8988T (cell line): ENCODE measurements at places on chromosomes 6 and 20.

GRCh38 chr6:54846243-54846856 lies at the start of gene FAM83B:
Gene FAM83B (plus strand): TSS chr6:54846771. CDS start chr6:54870247, 23,476 bp downstream.
- DNase-seq, result peak; percentile 18

GRCh38 chr20:2135013-2135412 lies 33.4 kb downstream of the STK35 start:
- no peak for DNase-seq

GRCh38 chr6:25558155-25558817 lies 93.7 kb upstream of the SCGN start:
- no peak for DNase-seq

DNA sequence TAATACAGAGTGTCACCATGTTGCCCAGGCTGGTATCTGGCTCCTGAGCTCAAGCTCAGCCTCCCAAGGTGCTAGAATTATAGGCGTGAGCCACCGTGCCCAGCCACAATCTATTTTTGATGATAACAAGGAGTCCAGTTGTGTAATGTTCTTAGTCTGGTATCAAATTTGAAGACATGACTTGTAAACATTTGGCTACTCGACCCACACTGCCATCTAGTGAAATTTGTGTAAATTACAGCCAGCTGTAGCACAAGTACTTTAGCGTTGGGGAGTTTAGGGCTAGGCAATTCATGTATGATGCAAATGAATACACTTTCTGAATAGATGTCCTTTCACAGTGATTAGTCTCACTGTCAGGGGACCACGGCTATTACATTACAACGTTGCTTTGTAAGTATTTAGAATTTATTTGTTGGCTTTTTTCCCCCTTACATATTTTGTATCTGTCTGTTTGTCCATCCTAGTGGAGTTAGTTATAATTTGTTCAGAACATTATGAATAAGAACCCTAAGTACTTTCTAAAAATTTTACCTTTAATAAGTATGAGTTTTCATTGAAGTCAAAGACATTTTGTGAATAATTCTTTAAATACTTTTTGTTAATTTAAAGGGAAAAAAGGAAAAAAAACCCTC lies 139.7 kb downstream of the PRDM13 start:
- no peak for DNase-seq

DNA sequence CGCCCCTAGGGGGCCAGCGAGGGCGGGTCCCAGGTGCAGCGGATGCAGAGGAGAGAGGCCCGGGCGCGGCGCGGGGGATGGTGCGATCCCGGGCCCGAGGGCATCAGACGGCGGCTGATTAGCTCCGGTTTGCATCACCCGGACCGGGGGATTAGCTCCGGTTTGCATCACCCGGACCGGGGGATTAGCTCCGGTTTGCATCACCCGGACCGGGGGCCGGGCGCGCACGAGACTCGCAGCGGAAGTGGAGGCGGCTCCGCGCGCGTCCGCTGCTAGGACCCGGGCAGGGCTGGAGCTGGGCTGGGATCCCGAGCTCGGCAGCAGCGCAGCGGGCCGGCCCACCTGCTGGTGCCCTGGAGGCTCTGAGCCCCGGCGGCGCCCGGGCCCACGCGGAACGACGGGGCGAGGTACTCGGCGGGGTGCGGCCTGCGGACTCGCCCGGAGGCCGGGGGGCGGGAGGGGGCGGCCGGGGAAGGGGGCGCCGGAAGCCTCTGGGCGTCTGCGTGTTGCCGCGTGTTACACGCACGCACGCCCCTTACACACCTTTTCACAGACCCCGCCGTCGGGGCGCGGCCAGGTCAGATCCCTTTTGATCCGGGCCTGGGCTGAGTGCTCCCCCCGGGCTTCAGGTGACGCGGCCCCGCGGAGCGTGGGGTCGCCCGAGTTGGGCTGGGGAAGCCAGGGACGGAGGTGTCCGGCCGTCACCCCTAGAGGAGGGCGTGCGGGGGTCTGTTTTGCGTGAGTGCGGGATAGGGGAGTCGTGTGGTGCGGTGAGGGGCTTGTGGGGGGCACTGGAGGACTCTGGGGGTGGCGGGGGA lies 412 bp downstream of the TRIB3 start:
- DNase-seq, result no peak

DNA sequence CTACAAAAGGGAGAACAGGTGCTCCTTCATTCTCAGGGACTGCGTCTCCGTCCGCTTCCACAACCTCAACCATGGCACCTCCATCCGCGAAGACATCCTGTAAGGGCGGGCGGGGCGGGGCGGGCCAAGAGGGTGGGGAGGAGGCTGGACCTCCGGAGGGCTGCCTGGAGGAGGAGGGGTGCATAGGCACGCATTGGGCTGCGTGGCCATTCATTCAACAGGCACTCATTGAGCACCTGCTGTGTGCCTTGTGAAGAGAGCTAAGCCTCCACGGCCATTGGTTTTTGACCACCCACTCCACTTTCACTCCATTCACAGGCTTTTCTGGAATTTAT lies 435 bp downstream of the ZSWIM3 start:
- no peak for DNase-seq
